ENCODE measurements at places on chromosomes 3 and 15.

DNA sequence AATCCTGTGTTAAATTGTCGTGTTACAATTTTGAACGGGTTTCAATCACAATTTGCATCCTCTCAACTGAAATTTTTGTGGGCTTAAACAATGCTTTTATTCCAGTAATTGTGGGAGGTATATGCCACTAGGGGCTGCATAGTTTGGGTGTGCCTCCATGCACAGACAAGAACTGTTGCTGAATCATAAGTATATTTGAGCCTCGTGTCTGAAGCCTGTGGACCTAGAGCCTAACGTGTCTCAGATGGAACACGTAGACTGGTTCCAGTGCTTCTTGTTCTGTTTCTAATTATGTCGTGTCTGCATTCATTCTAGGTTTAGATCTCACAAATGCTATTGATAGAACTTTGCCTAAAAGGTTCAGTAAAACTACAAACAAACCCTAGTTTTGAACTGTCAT, 363.4 kb downstream of the RBMS3 start:
- no peak for DNase-seq

DNA sequence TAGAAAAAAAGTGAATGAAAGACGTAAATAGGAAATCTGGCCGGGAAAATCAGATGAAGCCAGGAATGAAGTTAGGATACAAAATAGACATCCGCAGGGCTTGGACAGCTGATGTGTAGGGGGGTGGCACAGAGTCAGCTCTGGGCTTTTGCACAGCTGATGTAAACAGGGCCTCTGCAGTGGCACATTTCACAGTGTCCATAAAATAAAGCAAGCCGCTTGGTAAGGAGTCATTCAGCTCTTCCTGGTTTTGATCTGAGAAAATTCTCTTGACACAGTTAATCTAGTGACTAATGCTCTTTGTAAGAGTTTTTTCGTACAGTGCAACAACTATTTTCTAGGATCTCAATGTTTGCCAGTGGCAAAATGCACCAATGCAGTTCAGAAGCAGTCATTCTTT, 153.3 kb downstream of the USP13 start:
- no peak for DNase-seq

GRCh38 chr15:40441565-40442531, 1.1 kb downstream of the BAHD1 start:
- no peak for DNase-seq

GRCh38 chr3:12182687-12183441, 24.2 kb upstream of the TIMP4 start:
- DNase-seq: no peak

GRCh38 chr15:97071668-97072067, 741.2 kb downstream of the NR2F2 start:
- DNase-seq: no peak

Measured in caudate nucleus (tissue), 63 donors.